Mesothelial cell of epicardium (in vitro differentiated cells): ENCODE measurements at places on chromosomes 11 and 22. TPM values are rescaled to one million over a fixed set of nuclear protein-coding genes. Genes with fewer than 3 reads are reported as not detected.

- no peaks in the 10 kb centered on the region for H3K27me3 ChIP-seq
- H3K4me1 ChIP-seq: no peaks in the 10 kb centered on the region
- H3K27ac ChIP-seq: no peak overlapping the region
- peaks cover 17% of the 10 kb centered on the region for H3K36me3 ChIP-seq
- H3K4me3 ChIP-seq: no peak overlapping the region
- no peak for DNase-seq
Observed at GRCh38 chr22:21960200-21961126, 7.8 kb upstream of the PPM1F start.

DNA sequence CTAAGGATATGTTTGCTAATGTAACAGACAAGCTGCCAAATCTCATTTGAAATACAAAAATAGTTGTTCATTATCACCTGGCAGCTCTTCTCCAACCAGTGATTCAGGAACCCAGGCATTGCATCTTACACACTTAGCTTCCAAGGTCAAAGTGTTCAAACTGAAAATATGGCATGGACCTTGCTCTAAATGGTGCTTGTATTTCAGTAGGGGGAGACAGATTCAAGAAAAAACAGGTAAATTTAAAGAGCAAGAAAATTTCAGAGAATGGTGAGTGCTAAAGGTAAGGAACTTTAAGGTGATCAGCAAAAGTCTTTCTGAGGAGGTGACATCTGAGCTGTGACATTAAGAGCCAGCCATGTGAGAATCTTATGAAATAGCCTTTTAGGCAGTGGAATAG, 82.8 kb upstream of the E2F8 start:
- H3K27ac ChIP-seq: no peak overlapping the region
- H3K4me1 ChIP-seq: no peaks in the 10 kb centered on the region
- DNase-seq: no peak
- H3K36me3 ChIP-seq: no peaks in the 10 kb centered on the region
- peaks cover 38% of the 10 kb centered on the region for H3K27me3 ChIP-seq
- H3K4me3 ChIP-seq: no peak overlapping the region

DNA sequence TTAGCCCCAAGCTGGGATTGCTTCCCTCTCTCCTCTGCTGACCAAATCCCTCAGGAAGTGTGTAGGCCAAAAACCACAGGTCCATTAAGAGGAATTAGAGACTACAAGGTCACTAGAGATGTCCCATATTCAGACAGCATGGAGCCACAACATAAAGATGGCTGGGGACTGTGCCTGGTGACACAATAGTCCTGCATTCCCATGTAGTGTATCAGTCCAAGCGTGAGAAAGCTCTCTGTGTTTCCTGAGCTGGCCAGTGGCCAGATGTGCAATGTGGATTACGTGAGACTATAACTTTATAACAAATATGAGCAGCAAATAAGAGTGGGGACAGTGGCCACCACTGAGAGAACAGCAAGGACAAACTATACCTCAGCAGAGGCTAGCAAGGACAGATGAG, 7.6 kb upstream of the MS4A10 start:
- peaks cover 4% of the 10 kb centered on the region for H3K27me3 ChIP-seq
- no peak overlapping the region for H3K4me3 ChIP-seq
- peaks cover 25% of the 10 kb centered on the region for H3K4me1 ChIP-seq
- peak overlapping the region; percentile 1 for H3K27ac ChIP-seq

- no peak overlapping the region for H3K4me3 ChIP-seq
- H3K36me3 ChIP-seq: peaks cover 2% of the 10 kb centered on the region
- H3K27ac ChIP-seq: no peak overlapping the region
- DNase-seq: no peak
- no peaks in the 10 kb centered on the region for H3K27me3 ChIP-seq
Observed at GRCh38 chr11:71951741-71952310, 23.0 kb downstream of the RNF121 start.

DNA sequence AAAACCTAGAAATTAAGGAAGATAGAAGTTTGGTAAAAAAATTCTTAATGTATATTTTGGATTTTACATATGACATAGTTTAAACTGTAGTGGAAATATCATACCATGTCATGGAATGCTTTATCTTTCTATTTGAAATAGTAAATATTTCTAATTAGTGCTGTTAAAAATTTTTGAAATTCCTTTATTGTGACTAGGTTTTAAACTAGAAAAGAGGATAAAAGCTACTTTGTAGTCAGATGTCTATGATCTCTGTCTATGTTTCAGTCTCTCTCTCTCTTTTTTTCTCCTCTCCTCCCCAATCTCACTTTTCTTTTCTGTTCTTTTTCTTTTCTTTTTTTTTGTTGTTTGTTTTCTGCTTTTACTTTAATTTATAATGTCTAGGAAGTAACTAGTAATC, 226.2 kb downstream of the TMEM135 start:
- peak overlapping the region; percentile 71 for H3K27ac ChIP-seq
- H3K4me3 ChIP-seq: no peak overlapping the region
- no peaks in the 10 kb centered on the region for H3K27me3 ChIP-seq
- H3K4me1 ChIP-seq: peaks cover 43% of the 10 kb centered on the region
- DNase-seq: no peak

- peaks cover 15% of the 10 kb centered on the region for H3K4me1 ChIP-seq
- no peak for DNase-seq
- H3K27ac ChIP-seq: peak overlapping the region; percentile 90
- H3K4me3 ChIP-seq: peak overlapping the region; percentile 82
- no peaks in the 10 kb centered on the region for H3K27me3 ChIP-seq
Observed at GRCh38 chr22:30969532-30970355, 679 bp downstream of the TUG1 start.

DNA sequence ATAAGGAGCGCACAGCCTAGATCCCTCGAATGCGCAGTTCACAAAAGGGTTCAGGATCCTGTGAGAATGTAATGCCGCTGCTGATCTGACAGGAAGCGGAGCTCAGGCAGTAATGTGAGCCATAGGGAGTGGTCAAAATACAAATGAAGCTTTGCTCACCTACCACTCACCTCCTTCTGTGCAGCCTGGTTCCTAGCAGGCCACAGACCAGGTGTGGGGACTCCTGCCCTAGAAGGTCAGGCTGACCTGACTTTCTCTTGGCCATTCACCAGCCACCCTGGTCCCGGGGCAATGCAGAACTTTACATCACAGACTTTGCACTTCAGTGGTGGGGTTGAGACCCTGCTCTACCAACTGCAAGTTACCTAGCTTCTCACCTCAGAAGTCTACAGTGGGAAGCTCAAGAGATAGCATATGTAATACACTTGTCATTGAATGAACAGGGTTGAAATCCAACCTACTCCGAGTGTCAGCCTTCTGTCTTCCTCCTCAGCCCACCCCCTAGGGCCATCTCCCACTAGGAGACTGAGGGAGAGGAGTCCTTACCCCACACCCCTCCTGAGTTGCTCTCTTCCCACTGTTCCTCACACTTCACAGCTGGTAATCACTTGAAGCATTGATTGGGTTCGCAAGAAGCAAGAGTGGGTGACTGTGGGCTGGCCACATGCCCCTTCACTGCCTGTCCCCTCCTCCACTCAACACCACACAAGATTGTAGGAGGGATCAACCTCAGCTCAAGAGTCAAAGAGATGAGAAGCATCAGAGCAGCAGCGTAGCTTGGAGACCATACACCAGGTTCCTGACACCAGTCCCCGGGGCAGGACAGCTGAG, 2.0 kb upstream of the KCNJ1 start:
- H3K36me3 ChIP-seq: no peaks in the 10 kb centered on the region
- H3K27me3 ChIP-seq: peaks cover 32% of the 10 kb centered on the region
- no peaks in the 10 kb centered on the region for H3K4me1 ChIP-seq
- no peak overlapping the region for H3K4me3 ChIP-seq
- no peak overlapping the region for H3K27ac ChIP-seq

DNA sequence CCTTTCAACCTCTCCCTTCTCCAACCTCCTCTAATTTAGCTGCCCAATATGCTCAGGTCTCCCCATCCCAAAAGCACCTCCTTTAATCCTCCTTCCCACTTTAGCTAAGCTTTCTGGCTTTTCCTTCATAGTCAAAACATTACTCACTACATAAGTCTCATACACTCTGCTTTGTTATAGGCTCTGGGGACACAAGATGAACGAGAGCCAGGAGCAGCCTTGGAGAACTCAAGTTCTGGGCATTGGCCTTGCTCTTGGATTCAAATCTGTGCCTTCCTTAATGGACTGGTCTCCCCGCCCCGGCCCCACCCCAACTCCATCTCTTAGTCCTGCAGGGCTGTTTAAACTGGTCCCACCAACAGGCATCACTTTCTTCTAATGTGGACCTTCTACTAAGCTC, 11.4 kb upstream of the HPX start:
- no peak overlapping the region for H3K4me3 ChIP-seq
- H3K27ac ChIP-seq: no peak overlapping the region
- DNase-seq: no peak
- no peaks in the 10 kb centered on the region for H3K4me1 ChIP-seq

- no peak overlapping the region for H3K4me3 ChIP-seq
- H3K27ac ChIP-seq: no peak overlapping the region
- no peaks in the 10 kb centered on the region for H3K27me3 ChIP-seq
- DNase-seq: no peak
- H3K36me3 ChIP-seq: peaks cover 8% of the 10 kb centered on the region
Observed at GRCh38 chr11:898143-898511, 12.5 kb downstream of the CHID1 start.

- H3K27ac ChIP-seq: no peak overlapping the region
- no peaks in the 10 kb centered on the region for H3K27me3 ChIP-seq
- H3K4me1 ChIP-seq: peaks cover 4% of the 10 kb centered on the region
Observed at GRCh38 chr11:114522818-114523217, 36.9 kb downstream of the NXPE1 start.

DNA sequence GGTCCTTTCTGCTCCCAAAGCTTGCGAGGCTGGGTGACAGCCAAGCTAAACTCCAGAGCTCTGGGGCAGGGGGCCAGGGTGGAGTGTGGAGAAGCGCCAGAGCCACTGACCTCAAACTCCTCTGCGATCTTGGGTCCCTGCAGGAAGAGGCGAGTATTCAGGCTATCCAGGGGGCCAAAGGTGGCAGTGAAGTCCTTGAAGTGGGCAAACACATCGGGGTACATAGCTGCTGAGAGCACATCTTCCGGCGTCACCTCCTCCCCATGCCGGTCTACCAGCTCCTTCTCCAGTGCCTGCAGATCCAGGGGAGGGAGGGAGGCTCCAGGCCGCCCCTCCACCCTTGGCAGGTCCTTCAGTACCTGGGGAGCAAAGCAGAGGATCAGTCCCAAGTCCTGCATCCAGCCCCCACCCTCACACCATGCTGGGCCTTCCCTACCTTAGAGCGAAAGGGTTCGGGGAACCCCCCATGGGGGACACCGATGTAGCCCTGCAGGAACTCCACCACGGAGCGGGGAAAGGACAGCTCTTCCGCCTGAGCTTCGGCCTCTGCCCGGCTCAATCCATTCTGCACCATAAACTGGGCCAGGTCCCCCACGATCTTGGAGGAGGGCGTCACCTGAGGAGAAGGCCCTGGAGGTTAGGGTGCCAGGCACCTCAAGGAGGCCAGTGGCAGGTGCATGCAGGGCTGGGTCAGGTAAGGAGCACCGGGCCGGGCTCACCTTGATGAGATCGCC, 6.4 kb downstream of the RCE1 start:
- H3K4me3 ChIP-seq: no peak overlapping the region
- no peak overlapping the region for H3K27ac ChIP-seq
- no peaks in the 10 kb centered on the region for H3K27me3 ChIP-seq
- H3K4me1 ChIP-seq: peaks cover 6% of the 10 kb centered on the region
- no peak for DNase-seq

DNA sequence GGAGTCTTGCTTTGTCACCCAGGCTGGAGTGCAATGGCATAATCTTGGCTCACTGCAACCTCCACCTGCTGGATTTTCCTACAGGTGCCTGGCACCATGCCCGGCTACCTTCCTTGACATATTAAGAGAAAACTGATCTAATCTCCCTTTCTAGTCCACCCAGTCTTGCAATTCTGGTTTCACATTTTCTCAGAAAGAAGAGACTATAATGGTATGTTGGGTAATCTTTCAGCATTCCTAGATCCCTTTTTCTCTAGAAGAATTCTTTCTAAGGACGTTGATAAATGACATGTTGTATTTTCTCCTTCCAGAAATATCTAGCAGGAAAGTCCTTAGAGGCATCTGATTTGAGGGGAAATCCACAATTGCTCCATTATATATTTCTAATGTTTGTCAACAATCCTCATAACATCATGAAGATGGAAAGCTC, 10.4 kb upstream of the HSPA8 start:
- H3K4me1 ChIP-seq: peaks cover 45% of the 10 kb centered on the region
- H3K4me3 ChIP-seq: no peak overlapping the region
- H3K27me3 ChIP-seq: no peaks in the 10 kb centered on the region
- DNase-seq: peak; percentile 56

DNA sequence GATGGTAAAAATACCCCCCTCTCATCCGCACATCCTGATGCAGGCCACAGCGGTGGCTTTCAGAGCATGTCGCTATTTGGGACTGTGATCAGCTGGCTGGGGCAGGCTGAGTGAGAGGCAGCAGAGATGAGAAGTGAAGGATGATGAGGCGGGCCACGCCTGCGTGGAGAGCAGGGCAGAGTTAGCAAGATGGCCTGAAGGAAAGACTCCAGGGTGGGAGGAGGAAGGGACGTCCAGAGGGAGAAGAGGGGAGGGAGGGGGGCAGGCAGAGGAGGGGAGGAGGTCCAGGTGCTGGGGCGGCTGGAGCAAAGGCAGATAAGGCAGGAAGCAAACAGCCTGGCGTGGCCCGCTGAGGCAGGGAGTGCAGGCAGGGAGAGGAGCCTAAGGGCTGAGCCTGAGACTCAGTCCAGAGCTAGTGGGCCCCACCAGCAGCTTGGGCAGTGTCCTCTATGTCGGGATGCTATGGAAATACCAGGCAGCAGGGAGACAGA, 29.1 kb downstream of the LRFN4 start:
- DNase-seq: no peak
- no peaks in the 10 kb centered on the region for H3K36me3 ChIP-seq
- peak overlapping the region; percentile 4 for H3K27ac ChIP-seq
- no peaks in the 10 kb centered on the region for H3K27me3 ChIP-seq
- peaks cover 31% of the 10 kb centered on the region for H3K4me1 ChIP-seq
- no peak overlapping the region for H3K4me3 ChIP-seq

DNA sequence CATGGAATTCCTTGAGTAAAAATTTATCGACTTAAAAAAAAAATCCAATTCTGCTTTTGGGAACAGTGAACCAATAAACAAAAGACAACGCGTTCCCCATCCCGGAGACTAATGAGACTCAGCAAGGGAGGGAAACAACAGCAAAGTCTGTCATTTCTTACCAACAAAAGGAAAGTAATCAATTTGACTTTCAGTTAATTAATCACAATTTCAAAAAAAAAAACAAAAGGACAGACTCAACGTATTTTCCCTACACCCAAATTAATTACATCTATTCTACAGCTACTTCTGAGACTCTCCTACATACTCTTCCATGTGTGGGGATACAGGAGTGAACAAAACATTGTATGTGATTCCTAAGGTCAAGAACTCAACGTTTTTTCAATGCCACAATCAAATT, 1.9 kb downstream of the RDX start:
- H3K27ac ChIP-seq: peak overlapping the region; percentile 69
- peak overlapping the region; percentile 89 for H3K4me3 ChIP-seq
- H3K36me3 ChIP-seq: peaks cover 10% of the 10 kb centered on the region
- peaks cover 45% of the 10 kb centered on the region for H3K4me1 ChIP-seq
- peaks cover 5% of the 10 kb centered on the region for H3K27me3 ChIP-seq
- no peak for DNase-seq

GRCh38 chr22:41540006-41540315, 4.3 kb downstream of the POLR3H start:
- peaks cover 27% of the 10 kb centered on the region for H3K4me1 ChIP-seq
- no peak overlapping the region for H3K4me3 ChIP-seq
- H3K27ac ChIP-seq: no peak overlapping the region
- H3K27me3 ChIP-seq: no peaks in the 10 kb centered on the region
- DNase-seq: no peak
- H3K36me3 ChIP-seq: peaks cover 4% of the 10 kb centered on the region

TMA7B gene
- not detected in 3 replicates for total RNA-seq

CHADL gene
- total RNA-seq: 3.2 to 4.6 TPM (median 3.3 TPM) in 3 replicates

CDON gene
- total RNA-seq: 159 to 180 TPM (median 165 TPM) in 3 replicates

TBX1 gene
- total RNA-seq: 0.34 to 0.45 TPM in 2 of 3 replicates, not detected in the other

IGLL1 gene
- total RNA-seq: not detected in 3 replicates

SAA4 gene
- total RNA-seq: not detected in 3 replicates

ME3 gene
- total RNA-seq: 8.4 to 11.8 TPM (median 9.9 TPM) in 3 replicates

MAP6 gene
- total RNA-seq: 0.92 to 1.2 TPM (median 1.2 TPM) in 3 replicates

HPX gene
- total RNA-seq: 5.2 to 9.9 TPM (median 9.5 TPM) in 3 replicates

MCHR1 gene
- 2.5 to 3.5 TPM (median 3.2 TPM) in 3 replicates for total RNA-seq
